ENCODE measurements at places on chromosomes 1 and 21.

DNA sequence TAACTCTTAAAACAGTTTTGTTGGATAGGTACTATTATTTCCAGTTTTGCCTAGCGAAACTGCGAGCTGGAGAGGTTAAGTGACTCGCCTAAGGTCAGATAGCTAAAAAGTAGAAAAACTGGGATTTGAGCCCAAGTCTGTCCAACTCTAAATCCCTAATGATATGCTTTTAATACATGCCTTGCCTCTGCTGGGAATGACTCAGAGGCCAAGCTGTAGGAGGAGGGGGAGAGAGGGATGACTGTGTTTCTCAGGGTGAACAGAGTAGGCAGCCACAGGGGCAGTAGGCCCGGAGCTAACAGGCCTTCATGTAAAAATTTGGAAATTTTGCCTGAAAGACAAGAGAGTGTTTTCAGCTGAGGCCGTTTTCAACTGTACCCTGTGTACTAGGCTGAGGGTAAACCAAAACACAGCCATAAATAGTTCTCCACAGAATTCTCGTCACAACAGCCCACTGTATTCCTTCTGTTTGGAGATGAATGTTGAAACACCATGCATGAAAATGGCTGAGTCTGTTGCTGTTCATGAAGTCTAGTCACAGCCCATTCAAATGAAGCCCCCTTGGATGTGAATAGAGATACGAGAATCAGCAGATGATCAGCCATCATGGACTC lies 107.5 kb upstream of the HOOK1 start:
- DNase-seq = peak; percentile 96

GRCh38 chr1:16425125-16426025 lies 11.8 kb downstream of the SPATA21 start:
- no peak for DNase-seq

DNA sequence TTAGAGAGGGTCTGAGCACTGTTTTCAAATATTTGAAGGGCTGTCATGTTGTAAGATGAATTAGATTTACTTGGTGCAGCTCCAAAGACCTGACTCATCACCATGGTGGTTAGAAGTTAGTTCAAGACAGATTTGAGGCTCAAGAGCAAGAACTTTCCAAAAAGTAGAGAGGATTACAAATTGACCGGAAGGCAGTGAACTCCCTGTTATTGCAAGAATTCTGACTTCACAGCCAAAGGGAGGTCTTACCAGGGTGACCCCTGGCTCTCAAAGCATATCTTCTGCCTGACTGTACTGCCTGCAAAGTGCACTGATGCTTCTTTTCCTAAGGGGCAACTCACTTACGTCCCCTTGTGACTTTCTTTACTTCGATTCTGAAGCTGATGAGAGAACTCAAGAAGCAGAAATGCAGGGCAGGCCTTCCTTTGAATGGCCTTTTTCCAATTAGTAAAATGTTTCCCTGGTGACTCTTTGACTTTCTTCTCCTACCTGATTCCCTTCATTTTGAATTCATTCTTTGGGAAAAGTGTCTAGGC lies 86.4 kb downstream of the NAV1 start:
- peak; percentile 94 for DNase-seq

DNA sequence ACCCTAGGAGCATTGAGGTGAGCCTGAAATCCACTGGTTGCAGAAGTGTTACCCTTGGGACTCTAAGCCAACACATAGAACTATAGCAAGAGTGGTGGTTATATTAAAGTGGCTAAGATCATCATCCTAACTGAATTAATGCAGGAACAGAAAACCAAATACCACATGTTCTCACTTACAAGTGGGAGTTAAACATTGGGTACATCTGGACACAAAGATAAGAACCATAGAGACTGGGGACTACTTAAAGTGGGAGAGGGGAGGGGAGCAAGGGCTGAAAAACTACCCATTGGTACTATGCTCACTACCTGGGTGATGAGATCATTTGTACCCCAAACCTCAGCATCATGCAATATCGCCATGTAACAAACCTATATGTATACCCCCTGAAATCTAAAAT lies 100.0 kb downstream of the SLC25A24 start:
- no peak for DNase-seq

DNA sequence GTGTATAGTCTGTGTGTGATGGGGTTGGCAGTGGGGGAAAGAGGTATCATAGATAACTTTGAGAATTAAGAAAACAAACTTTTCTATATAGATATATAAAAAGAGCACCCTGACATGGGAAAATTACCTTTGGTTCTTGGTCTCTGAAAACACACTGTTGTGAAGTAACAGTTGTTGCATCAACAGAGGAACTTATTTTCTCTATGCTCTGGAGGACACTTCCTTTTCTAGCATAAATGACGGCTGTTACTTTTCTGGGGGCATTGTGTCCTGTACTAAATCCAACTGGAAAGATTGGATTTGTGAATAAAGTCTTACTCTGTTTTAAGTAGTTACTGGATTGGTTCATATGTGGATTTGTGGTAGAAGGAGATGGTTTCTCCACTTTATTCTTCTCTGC lies 12.6 kb downstream of the LRIF1 start:
- DNase-seq = no peak

- DNase-seq = no peak
Observed at GRCh38 chr1:200053646-200054045, 26.1 kb downstream of the NR5A2 start.

DNA sequence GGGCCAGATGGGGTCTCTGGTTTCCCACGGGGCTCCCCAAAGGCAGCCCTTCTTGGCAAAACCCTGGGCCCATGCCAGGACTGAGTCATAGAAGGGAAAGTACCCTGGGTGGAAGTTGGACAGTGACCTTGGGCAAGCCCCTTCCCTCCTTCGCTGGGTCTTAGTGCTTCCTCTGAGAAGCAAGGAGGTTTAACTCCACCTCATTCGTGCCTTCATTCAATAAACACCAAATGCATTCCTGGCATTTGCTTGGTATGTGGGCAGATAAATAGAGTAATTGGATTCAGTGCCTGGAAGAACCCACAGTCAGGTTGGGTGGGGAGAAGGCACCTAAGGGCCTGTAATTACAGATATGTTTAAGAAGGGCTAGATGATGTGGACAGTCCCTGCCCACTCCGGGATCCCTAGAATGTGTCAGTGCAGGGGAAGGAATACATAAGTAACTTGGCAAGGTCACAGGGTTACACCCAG lies 36.3 kb upstream of the CITED4 start:
- DNase-seq = peak; percentile 33

DNA sequence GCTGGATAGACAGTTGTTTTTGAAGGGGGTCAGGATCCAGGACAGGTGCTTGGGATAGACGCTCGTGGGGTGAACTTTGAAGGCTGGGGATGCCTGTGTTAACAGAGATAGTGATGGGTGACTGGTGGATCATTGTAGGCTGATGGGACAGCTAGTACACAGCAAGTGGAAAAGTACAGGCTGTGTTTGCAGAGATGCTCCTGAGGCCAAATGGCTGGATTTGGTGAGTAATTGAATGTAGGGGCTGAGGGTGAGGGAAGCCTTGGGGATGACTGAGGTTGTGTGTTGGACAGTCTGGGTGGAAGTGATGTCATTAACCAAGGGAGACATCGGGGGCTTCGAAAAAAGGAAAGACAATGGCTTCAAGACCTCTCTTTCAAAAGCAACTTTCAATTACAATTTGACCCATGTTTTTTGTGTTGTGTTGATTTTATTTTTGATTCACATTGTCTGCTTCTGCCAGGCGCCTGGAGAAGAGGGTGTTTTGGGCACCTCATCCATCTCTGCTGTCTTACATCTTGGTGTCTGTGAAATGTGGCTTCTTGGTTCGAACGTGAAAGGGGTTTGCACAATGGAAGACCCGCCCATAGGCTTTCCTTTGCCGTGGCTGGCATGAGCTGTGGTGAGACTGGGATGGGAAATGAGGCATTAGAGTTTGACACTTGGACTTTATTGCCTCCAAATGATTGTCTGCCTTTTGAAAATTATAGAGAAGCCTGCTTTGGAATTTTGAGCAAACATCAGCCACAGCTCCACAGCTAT lies 147.5 kb downstream of the FOXD2 start:
- DNase-seq = no peak

DNA sequence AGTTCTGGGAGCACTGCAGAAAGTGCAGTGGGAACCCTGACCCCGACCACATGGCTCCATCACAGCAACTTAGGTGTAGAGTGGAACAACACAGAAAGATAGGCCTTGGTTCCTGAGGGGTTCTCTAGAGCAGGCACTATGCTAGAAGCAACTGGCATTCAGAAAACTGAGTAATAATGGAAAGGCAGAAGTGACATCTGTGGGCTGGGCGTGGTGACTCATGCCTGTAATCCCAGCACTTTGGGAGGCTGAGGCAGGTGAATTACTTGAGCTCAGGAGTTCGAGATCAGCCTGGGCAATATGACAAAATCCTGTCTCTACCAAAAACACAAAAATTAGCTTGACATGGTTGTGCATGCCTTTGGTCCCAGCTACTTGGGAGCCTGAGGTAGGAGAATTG lies 5.3 kb downstream of the MRPS15 start:
- DNase-seq = no peak

- DNase-seq = no peak
Observed at GRCh38 chr1:6440198-6441126, 15.9 kb downstream of the ESPN start.

DNA sequence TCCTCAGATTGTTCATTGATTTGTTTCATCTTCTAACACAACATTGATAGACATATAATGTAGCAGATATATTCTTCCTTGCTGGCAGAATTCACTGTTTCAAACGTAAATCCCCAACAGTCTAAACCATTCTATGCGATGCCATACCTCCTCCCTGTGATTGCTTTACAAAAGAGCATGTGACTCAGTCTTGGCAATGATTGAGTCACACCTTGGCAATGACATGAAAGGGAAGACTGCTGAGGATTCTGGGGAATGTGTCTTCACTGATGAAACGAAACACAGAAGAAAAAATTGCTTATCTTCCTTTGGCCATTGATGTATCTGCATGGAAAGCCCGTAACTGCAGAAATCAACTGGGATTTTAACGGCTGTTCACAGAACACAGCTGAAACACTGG lies 409.6 kb upstream of the ZRANB2 start:
- peak; percentile 83 for DNase-seq

- no peak for DNase-seq
Observed at GRCh38 chr1:179082333-179082998, 596 bp downstream of the TOR3A start.

DNA sequence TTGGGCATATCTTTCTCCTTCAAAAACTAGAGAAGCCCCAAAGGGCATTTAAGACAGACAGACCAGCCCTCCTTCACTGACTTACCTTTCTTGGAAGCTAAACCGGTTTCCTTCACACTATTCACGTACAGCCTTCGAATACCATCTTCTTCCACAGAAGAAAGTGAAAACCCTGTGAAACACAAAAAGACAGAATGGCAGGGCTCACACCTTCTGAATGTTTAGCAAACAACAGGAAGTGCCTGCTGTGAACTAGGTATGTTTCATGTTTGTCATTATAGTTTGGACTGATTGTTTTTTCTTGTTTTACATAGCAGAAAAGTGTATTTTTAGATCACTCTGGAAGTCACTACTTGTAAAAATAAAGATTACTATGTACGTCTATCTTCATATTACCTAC lies 148.6 kb upstream of the KRTAP19-8 start:
- no peak for DNase-seq

DNA sequence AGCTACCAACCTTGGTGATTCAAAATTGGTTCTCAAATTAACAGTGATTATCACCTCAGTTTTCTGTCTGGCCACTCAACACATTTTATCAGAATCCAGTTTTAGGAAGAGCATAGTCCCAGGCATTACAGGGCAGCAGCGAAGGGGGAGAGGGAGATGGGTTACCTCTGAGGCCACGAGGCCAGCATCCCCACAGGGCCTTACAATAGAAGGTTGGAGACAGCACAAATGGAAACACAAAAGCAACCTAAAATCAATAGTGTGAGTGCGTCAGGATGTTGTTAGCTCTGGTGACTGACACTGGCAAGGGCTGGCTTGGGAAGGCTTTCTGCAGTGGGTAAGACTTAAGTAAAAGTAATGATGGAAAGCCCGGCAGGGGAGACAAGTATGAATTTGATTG lies 79.5 kb downstream of the JAK1 start:
- no peak for DNase-seq

GRCh38 chr1:162191396-162192305 lies 122.2 kb downstream of the NOS1AP start:
- peak; percentile 11 for DNase-seq

GRCh38 chr1:167792188-167792565 lies 70.4 kb downstream of the MPZL1 start:
- no peak for DNase-seq

DNA sequence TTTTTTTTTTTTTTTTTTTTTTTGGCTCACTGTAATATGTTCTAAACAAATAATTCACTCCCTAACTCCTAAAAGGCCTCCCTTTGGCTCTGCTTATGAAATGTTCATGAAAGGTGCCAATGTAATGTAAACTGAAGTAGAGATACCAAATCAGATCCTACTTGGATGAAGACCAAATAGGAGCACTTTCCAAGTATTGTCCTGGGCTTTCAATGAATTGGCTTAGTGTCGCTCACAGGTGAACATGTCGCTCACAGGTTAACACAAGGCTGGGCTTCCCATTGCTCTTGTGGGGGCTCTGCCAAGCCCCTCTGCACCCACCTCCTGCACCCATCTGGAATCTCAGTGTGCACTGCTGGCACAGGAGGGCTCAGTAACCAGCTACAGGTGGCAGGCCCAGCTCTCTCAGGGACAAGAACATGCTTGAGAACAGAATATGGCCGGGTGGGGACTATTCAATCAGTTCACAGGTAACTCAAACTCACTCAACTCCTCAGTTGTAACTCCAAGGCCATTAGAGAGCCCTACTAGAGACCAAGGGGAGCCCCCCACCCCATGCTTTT lies 10.6 kb upstream of the CD58 start:
- no peak for DNase-seq

DNA sequence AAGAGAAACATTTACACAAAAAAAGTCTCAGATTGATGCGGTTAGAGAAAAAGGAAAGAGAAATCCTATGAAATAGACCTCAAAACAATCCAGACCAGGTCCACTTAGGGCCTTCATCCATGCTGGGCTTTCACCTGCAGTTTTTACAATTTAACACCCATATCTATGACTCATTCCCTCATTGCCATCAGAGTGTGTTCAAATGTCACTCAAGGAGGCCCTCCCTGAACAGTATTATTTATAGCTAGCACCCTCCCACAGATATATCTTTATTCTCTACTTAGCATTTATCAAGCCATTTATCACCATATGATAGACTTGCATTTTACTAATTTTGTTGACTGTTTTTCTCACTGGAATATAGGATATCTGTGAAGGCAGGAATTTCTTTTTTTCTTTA lies 824 bp upstream of the KRTAP21-3 start:
- DNase-seq = no peak

- no peak for DNase-seq
Observed at GRCh38 chr1:117894078-117894477, 35.3 kb downstream of the GDAP2 start.
